ENCODE measurements at places on chromosomes 12 and 14. TPM values are rescaled to one million over a fixed set of nuclear protein-coding genes. Genes with fewer than 3 reads are reported as not detected.

- no peak overlapping the region for H3K27ac ChIP-seq
- no peak for DNase-seq
- no peaks in the 10 kb centered on the region for H3K36me3 ChIP-seq
- H3K27me3 ChIP-seq, result no peaks in the 10 kb centered on the region
- no peaks in the 10 kb centered on the region for H3K4me1 ChIP-seq
Observed at GRCh38 chr12:76176940-76177339, 92.5 kb upstream of the NAP1L1 start.

DNA sequence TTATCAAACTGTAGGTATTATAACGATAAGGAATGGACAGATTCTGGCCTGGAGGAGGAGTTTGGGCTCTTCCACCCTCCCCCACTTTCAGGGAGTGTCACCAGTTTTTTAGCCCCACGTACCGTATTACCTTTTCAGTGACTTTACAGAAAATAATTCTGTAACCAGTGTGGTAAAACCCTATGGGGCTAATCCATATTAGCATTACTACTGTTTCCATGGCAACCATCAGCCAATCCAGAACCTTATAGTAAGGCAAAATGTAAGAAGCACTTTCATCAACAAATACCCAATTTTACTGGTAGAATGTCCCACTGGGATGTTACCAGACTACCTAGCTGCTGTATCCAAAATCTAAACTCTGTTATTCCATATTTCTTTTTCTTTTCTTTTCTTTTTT is 50.7 kb downstream of the BICDL1 start:
- DNase-seq, result no peak
- no peaks in the 10 kb centered on the region for H3K27me3 ChIP-seq
- no peak overlapping the region for H3K27ac ChIP-seq
- H3K4me1 ChIP-seq, result no peaks in the 10 kb centered on the region
- no peaks in the 10 kb centered on the region for H3K36me3 ChIP-seq
- H3K4me3 ChIP-seq, result no peak overlapping the region

DNA sequence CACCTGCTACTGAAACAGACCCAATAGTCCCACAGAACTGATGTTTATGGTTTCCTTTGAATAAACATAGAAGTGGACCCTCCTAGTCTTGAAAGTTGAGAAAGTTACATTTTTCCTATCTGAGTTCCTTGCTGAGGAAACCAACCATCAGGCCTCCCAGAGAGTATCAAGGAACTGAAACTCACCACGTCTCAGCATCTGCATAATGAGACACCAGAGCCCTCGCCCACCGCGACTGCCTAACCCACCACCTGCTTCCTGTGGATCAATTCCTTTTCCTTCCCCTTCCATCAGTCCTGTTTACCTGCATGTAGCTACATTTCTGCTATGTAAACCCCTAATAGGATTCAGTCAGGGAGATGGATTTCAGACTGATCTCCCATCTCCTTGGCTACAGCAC is 443.2 kb upstream of the TMEM132C start:
- no peak overlapping the region for H3K27ac ChIP-seq
- DNase-seq, result no peak
- no peaks in the 10 kb centered on the region for H3K36me3 ChIP-seq
- H3K4me1 ChIP-seq, result no peaks in the 10 kb centered on the region

Gene PSEN1
- total RNA-seq, result 25.7 TPM

Data from SJCRH30 (cell line).